ENCODE measurements at places on chromosomes 3 and 15. TPM values are rescaled to one million over a fixed set of nuclear protein-coding genes. Genes with fewer than 3 reads are reported as not detected.

Gene GPR160
- total RNA-seq, result not detected

Gene ERC2
- total RNA-seq, result 0.42 TPM

Gene SIDT1
- not detected for total RNA-seq

Gene UNC13C
- not detected for total RNA-seq

Gene CFAP100
- not detected for total RNA-seq

Gene ECE2
- total RNA-seq, result not detected

Gene CHL1
- total RNA-seq, result not detected

Data from smooth muscle cell of the umbilical artery (primary cell).